Upper lobe of right lung (tissue), 1 donor: ENCODE measurements at places on chromosomes 16 and 17.

DNA sequence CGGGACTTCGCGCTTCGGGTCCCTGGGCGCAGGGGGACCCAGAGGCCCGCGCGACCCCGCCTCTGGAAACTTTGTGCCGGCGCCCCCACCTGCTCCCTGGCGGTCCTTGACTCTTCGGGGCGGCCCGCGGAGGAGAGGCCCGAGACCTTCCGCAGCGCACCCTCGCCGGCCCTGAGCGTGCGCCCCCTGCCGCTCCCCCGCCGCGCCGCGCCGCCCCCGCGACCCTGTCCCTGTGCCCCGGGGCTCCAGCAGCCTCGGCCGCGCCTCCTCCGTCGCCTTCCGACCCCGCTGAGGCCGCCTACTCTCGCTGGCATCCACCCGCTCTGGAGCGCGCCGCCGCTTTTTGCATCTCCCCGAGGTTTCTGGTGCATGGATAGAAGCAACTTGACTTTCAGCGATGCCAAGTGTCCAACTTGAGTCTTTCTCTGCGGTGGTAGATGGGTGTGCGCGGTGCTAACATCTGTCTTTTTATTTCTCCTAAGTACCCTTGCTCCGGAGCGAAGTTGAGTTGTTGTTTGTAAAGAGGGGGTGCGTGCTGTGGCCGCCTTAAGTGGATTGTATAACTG, 414 bp downstream of the DUSP14 start:
- peak overlapping the region; percentile 62 for H3K4me3 ChIP-seq
- peak; percentile 83 for DNase-seq
- H3K27me3 ChIP-seq: no peaks in the 10 kb centered on the region

GRCh38 chr17:66371561-66371960, 69.1 kb downstream of the PRKCA start:
- DNase-seq: no peak
- H3K4me1 ChIP-seq: no peaks in the 10 kb centered on the region
- H3K4me3 ChIP-seq: no peak overlapping the region
- H3K36me3 ChIP-seq: no peaks in the 10 kb centered on the region
- H3K27ac ChIP-seq: no peak overlapping the region

DNA sequence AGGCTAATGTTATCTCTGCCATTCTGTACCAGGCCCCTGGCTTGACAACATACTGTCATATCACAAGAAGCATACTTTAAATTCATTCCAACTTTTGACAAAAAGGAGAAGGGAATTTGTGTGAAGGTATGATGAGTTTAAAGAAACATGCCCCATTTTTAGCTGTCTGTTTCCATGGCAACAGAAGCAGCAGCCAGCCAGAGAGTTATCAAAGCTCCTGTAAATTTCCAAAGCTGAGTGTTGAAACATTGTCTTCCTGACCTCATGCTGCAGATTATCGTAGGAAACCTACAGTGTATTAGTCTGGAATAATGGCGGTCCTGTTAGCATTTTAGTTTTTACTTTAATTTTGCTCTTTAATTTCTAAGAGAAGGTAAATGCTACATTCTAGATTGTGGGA, 124.9 kb downstream of the MRTFB start:
- DNase-seq: no peak
- no peak overlapping the region for H3K4me3 ChIP-seq
- H3K36me3 ChIP-seq: no peaks in the 10 kb centered on the region
- H3K4me1 ChIP-seq: peaks cover 5% of the 10 kb centered on the region
- H3K27ac ChIP-seq: no peak overlapping the region

DNA sequence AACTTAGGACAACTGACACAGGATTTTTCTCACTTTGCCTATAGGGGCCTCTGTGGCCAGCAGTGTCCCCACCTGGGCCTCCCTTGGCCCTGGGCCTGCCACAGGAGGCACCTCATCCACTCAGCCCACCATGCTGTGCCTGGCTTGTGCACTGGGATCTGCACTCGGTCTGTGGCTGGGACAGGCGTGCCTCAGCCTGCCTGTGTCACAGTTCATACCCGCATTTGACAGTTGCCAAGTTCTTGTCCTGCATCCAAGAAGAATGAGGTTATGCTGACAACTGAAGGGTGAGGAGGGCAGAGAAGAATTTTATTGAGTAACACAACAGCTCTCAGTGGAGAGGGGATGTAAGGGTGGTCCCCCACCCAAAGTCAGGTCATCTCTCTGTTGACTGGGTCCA, 36.0 kb downstream of the ZFP90 start:
- H3K27ac ChIP-seq: no peak overlapping the region
- H3K4me3 ChIP-seq: no peak overlapping the region
- H3K36me3 ChIP-seq: no peaks in the 10 kb centered on the region
- H3K27me3 ChIP-seq: no peaks in the 10 kb centered on the region
- DNase-seq: no peak
- no peaks in the 10 kb centered on the region for H3K4me1 ChIP-seq

- H3K4me3 ChIP-seq: no peak overlapping the region
- no peak for DNase-seq
- no peak overlapping the region for H3K27ac ChIP-seq
These were observed 232.4 kb upstream of the PSMD7 start for GRCh38 chr16:74064120-74064735.

DNA sequence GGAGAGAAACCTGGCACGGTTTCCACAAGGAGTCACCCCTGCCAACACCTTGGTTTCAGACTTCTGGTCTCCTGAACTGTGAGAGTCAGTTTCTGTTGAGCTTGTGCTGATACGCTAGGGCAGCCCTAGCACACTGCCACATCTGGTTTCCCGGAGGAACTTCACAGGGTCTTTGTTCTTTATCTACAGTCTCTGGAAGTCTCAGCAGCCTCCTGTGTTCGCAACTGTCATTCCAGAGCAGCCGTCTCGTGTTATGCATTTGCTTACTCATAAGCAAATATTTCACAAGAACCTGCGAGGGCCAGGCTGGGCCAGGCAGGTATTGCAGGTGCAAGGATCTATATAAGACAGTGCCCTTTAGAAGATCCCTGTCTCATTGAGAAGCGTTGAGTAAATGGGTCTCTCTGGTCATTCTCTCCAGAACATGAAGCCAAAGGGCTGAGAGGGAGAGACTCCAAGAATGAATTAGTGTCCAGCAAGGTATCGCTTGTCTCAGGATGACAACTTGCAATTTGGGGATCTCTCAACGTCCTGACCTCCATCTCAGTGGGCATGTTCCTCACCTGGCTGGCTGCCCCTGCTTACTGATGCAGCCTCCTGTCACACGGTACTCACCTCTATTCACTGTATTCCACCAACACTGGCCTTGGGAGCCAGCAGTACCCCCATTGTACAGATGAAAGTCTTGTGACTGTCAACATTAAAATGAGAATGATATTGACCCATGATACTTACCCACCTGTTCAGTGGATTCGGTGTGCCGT, 141.2 kb downstream of the WWOX start:
- H3K4me3 ChIP-seq: no peak overlapping the region
- H3K36me3 ChIP-seq: no peaks in the 10 kb centered on the region
- no peak overlapping the region for H3K27ac ChIP-seq
- no peak for DNase-seq

DNA sequence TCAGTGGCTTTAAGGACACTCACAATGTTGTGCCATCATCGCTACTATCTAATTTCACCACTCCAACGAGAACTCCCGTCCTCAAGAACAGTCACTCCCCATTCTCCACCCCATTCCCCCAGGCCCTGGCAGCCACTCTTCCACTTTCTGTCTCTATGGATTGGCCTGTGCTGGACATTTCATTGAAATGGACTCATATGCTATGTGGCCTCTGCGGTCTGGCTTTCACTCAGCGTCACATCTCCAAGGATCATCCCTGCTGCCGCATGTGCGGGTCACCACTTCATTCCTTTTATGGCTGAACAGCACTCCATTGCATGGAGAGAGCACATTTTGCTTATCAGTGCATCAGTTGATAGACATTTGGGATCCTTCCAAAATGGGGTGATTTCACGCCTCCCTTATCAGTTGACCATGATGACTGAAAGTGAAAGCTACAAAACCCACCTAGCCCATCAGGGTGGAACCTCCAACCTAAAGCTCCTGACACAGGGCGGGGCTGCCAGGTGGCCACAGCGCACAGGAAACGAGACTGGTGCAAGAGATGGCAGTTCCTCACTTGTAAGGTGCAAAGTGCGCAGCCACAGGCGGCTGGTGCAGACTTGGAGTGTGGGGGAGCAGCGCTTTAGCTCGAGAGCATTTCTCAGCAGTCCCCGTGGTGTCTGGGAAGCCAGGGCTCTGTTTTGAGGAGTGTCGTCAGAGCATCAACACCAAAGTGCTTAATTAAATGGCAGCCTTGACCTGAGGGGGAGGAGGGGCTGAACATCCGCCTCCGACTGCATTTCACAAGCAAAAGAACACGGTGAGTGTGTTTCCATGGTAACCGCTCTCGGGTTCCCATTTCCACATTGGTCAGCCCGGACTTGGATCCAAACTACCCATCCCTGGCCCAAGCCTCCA, 23.8 kb downstream of the COTL1 start:
- H3K4me1 ChIP-seq: peaks cover 33% of the 10 kb centered on the region
- H3K4me3 ChIP-seq: peak overlapping the region; percentile 11
- peak; percentile 77 for DNase-seq
- H3K27me3 ChIP-seq: no peaks in the 10 kb centered on the region
- peak overlapping the region; percentile 36 for H3K27ac ChIP-seq

- H3K4me1 ChIP-seq: no peaks in the 10 kb centered on the region
- H3K27ac ChIP-seq: no peak overlapping the region
- peaks cover 5% of the 10 kb centered on the region for H3K36me3 ChIP-seq
- H3K4me3 ChIP-seq: no peak overlapping the region
These were observed 107.0 kb downstream of the PLCG2 start for GRCh38 chr16:81885976-81886586.

DNA sequence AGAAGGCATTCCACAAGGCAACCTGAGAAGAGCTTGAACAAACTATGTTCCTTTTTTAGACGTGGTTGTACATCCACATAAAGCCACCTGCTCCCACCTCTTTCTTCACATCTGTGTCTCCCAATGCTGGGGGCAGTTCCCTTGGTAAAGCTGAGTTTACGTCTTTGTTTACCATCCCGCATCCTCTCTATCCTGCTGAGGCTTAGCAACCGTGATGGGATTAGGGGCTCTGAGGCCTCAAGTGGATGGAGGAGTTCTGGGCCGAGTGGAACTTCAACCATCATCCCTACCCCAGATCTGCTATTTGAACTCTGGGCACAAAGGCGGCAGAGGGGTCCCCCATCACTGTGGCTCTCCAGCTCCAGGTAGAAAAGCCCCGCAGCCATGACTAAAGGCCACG, 94.2 kb upstream of the CREBBP start:
- DNase-seq: no peak
- H3K4me3 ChIP-seq: no peak overlapping the region
- no peaks in the 10 kb centered on the region for H3K4me1 ChIP-seq
- H3K27ac ChIP-seq: no peak overlapping the region
- H3K36me3 ChIP-seq: peaks cover 47% of the 10 kb centered on the region

- peak overlapping the region; percentile 100 for H3K27ac ChIP-seq
- peaks cover 32% of the 10 kb centered on the region for H3K36me3 ChIP-seq
- no peaks in the 10 kb centered on the region for H3K27me3 ChIP-seq
- H3K4me1 ChIP-seq: peaks cover 44% of the 10 kb centered on the region
- no peak for DNase-seq
These were observed 2.5 kb upstream of the PER1 start for GRCh38 chr17:8154608-8155155.

- H3K27me3 ChIP-seq: no peaks in the 10 kb centered on the region
- peaks cover 60% of the 10 kb centered on the region for H3K4me1 ChIP-seq
- DNase-seq: peak; percentile 64
- H3K4me3 ChIP-seq: no peak overlapping the region
- peak overlapping the region; percentile 72 for H3K27ac ChIP-seq
These were observed 13.9 kb downstream of the CYB561 start for GRCh38 chr17:63431939-63432804.

GRCh38 chr16:21943571-21943970, 9.6 kb upstream of the UQCRC2 start:
- DNase-seq: no peak
- no peak overlapping the region for H3K27ac ChIP-seq
- H3K36me3 ChIP-seq: no peaks in the 10 kb centered on the region

- no peaks in the 10 kb centered on the region for H3K4me1 ChIP-seq
- no peak for DNase-seq
- no peaks in the 10 kb centered on the region for H3K27me3 ChIP-seq
- H3K36me3 ChIP-seq: no peaks in the 10 kb centered on the region
These were observed 265.9 kb downstream of the SOX9 start for GRCh38 chr17:72386619-72387237.

DNA sequence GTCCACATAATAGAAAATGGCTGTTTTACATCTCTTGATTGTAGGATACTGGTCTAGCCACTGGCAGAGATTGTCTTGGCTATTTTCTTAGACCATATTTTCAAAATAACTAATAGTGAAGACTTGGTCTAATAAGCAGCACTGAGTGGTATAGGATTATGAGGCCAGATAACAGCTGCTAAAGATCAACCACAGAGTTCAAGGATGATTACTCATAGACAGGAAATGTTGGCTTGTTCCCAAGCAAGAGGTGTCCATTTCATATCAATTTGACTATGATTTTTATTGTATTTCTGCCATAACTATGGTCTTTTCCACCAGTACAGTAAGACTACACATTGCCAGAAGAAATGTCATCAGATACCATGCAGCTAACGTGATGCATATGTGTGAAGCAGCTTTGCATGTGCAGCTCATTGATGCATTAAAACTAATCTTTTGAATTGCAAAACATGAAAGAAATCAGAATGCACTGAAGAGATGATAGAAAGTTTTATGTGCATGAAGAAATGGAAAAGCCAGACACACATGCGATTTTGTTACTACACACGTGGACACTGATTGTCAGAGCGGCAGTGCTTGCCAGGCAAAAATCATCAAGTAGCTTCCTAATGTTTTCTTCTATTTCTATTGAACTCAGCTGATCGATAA, 693.3 kb downstream of the CDH11 start:
- H3K27ac ChIP-seq: no peak overlapping the region
- H3K36me3 ChIP-seq: no peaks in the 10 kb centered on the region
- H3K4me1 ChIP-seq: no peaks in the 10 kb centered on the region
- H3K4me3 ChIP-seq: no peak overlapping the region
- no peak for DNase-seq

- no peaks in the 10 kb centered on the region for H3K36me3 ChIP-seq
- H3K4me1 ChIP-seq: peaks cover 50% of the 10 kb centered on the region
- H3K4me3 ChIP-seq: peak within 1 kb of the TSS; percentile 89
- peak within 1 kb of the TSS; percentile 98 for H3K27ac ChIP-seq
These were observed at the start of gene FLOT2 for GRCh38 chr17:28896884-28897768. TSS of gene FLOT2 (minus strand) at chr17:28897733. CDS start at chr17:28897574, 159 bp downstream.

GRCh38 chr17:74775409-74776043, 619 bp downstream of the NAT9 start:
- H3K27me3 ChIP-seq: no peaks in the 10 kb centered on the region
- peaks cover 23% of the 10 kb centered on the region for H3K4me1 ChIP-seq
- peaks cover 29% of the 10 kb centered on the region for H3K36me3 ChIP-seq
- no peak for DNase-seq
- peak overlapping the region; percentile 87 for H3K4me3 ChIP-seq

DNA sequence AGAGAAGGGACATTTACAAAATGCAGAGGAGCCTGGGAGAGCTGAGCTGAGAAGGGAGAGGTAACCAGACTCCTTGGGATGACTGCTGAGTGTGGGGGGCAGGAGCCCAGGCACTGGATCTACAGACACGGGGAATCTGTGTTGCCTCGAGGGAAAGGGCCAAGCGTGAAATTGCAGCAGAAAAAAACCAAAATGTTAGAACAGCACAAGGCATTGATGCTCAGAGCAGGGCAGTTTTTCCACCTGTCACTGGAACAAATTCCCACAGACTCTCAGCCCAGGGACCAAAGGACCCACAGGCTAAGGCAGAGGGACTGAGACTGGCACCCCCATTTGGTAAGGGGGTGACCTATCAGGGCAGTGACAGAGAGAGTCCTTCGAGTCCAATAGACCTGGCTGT, 2.0 kb downstream of the PITPNM3 start:
- peaks cover 26% of the 10 kb centered on the region for H3K4me1 ChIP-seq
- H3K27ac ChIP-seq: peak overlapping the region; percentile 68
- H3K36me3 ChIP-seq: no peaks in the 10 kb centered on the region
- H3K4me3 ChIP-seq: no peak overlapping the region

GRCh38 chr17:62986549-62986948, 20.5 kb downstream of the TANC2 start:
- no peak for DNase-seq
- no peak overlapping the region for H3K4me3 ChIP-seq
- H3K4me1 ChIP-seq: no peaks in the 10 kb centered on the region
- H3K27me3 ChIP-seq: no peaks in the 10 kb centered on the region
- no peaks in the 10 kb centered on the region for H3K36me3 ChIP-seq
- H3K27ac ChIP-seq: no peak overlapping the region
